Stimulated activated CD4-positive, alpha-beta T cell treated with anti-CD3 and anti-CD28 coated beads, Interleukin-1b, Interleukin-23, amount 100 ng/mL, for 1 hour (primary cell): ENCODE measurements at places on chromosomes 2 and 18.

- DNase-seq, result no peak
These were observed 1.1 kb upstream of the ONECUT2 start for GRCh38 chr18:57433934-57434535.

DNA sequence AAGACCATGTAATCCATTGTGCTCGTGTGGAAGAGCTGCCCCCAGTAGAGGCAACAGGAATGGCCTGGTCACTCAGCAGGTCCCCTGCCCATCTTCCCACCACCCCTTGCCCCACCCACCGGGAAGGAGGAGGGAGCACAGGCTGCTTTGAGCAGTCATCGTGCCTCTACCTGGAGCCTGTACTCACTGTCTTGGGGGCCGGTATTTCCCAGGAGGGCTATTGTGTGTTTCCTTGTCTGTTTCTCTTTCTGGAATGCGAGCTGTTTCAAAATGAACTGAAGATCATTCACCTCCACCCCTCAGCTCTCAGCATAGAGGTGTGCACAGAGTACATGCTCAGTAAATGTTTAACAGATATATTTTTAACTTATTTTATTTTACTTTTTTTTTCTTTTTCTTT is 7.7 kb upstream of the AMMECR1L start:
- no peak for DNase-seq

- DNase-seq, result no peak
These were observed 243.5 kb downstream of the PAX3 start for GRCh38 chr2:222055328-222055727.

- no peak for DNase-seq
These were observed 69.1 kb downstream of the TWIST2 start for GRCh38 chr2:238916875-238917590.

GRCh38 chr2:127145280-127145895 is 38.4 kb upstream of the BIN1 start:
- DNase-seq, result no peak

GRCh38 chr2:67145851-67146250 is 251.3 kb upstream of the ETAA1 start:
- no peak for DNase-seq

- DNase-seq, result no peak
These were observed 39.9 kb downstream of the CYRIA start for GRCh38 chr2:16625759-16626158.

GRCh38 chr2:48471048-48471474 is 58.9 kb upstream of the STON1 start:
- no peak for DNase-seq

GRCh38 chr2:20103530-20103929 is 52.1 kb upstream of the LAPTM4A start:
- no peak for DNase-seq
